ENCODE measurements at places on chromosomes 11 and 22.

GRCh38 chr11:122981388-122982264, at the start of gene BSX:
BSX (minus strand) TSS chr11:122981834; CDS start chr11:122981671, 163 bp downstream.
- DNase-seq = peak; percentile 19

DNA sequence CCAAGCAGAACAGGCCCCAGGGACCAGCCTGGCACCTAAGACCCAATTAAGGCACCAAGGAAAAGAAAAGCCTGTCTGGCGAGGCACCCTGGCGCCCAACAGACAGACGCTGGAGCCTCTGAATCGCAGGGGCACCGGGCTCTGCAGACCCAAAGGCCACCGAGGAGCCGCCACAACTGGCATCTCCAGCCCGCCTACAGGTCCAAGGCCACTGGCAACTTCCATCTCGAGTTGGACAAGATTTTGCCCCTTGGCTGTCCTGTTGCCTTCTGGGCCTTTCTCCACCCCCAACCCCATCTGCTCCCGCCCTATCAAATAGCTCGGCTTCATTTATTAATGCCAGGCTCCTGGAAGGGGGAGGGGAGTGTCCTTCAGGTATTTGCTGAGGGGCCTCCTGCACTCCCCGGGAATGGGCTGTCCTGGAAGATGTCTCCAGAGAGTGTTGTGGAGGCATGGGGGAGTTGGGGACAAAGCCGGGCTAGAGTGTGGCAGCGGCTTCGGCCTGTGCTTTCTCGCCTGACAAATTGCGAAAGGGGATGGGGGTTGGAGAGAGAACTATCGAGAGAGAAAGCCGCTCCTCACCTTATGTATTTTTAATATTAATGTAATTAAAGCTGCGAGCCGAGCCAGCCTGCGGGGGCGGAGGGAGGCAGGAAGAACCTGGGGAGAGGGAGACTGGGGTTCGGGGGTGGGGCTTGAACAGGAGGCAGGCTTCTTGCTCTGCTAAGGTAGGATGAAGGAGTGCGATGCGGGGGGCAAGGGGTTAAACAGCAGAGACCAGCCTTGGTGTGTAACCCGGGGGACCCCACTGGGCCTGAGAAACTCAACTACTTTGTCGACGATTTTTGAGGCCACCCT, 2.0 kb downstream of the DSCAML1 start:
- DNase-seq = no peak

GRCh38 chr22:20787746-20788626, 14.1 kb downstream of the SERPIND1 start:
- no peak for DNase-seq

GRCh38 chr11:72257570-72257969, 13.6 kb upstream of the PHOX2A start:
- no peak for DNase-seq

GRCh38 chr11:45238724-45239123, 47.4 kb downstream of the SYT13 start:
- DNase-seq = no peak

GRCh38 chr11:62575156-62575555, 1.5 kb upstream of the EEF1G start:
- DNase-seq = no peak

- DNase-seq = no peak
Observed at GRCh38 chr11:122261546-122261945, 145.5 kb upstream of the BLID start.

DNA sequence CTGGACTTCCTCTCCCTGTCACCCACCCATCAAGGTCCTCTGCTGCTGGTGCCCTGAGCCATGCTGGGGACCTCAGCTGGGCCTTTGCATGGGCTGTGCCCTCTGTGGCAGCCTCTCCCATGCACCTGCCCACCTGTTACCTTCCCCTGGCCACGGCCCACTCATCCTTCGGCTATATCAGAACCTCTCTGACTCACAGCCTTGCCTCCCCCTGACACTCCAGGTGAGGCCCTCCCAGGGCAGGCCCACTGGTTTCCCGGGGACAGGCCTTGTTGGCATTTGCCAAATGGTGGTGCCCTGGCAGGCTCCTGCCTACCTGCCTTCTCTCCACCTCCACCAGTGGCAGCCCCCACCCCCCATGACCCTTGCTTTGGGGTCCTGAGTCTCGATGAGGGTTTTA, 73.7 kb upstream of the PRR5 start:
- no peak for DNase-seq

DNA sequence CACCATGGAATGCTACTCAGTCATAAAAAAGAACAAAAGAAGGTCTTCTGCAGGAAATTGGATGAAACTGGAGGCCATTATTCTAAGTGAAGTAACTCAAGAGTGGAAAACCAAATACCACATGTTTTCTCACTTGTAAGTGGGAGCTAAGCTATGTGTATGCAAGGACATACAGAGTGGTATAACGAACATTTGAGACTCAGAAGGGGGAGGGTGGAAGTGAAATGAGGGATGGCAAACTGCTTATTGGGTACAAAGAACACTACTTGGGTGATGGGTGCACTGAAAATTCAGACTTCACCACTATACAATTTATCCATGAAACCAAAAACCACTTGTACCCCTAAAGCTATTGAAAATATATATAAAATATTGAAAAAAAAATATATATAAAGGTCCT, 13.4 kb upstream of the CAT start:
- no peak for DNase-seq

DNA sequence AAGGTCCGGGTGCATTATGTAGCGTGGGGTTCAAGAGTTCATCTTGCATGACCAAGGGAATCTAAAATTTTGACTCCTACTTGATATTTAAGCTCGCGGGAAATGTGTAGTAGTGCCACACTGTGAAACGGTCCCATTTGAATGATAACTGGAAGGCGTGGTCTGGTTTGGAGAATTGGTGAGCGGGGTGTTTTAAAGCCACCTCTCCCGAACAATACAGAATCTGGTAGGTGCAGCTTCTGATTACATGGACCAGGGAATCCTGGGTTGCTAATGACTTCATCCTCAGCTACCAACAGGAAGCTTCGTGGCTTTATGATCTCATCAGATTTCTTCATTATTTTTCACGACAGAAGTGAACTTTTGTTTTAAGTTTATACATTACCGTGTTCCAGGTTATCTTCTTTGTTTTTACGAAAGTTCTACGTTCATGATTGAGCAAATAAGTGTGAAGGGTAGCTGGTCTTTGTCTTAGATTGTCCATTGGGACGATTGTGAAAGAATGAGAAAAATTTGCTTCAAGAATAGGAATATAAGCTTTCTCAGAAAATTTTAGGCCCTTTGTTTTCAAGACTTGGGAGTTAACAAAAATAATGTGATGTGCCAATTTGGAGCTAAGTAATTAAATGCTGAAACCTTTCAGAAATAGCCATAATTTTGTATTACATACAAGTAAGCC, 1.7 kb downstream of the QSER1 start:
- DNase-seq = no peak

GRCh38 chr11:6438979-6439571, 1.7 kb downstream of the HPX start:
- DNase-seq = no peak

GRCh38 chr11:87778357-87778756, 396.9 kb downstream of the RAB38 start:
- no peak for DNase-seq

Measured in activated T-helper 1 cell treated with anti-CD3 and anti-CD28 coated beads, Interleukin-2, amount 50 U/mL, for 16 hours (primary cell).